Epithelial cell of prostate (primary cell): ENCODE measurements at places on chromosomes 1 and 21.

- no peak for DNase-seq
These were observed 84.3 kb upstream of the SPATA6 start for GRCh38 chr1:48556186-48556850.

- DNase-seq, result no peak
These were observed 360.1 kb upstream of the BEND5 start for GRCh38 chr1:49136738-49137251.

- no peak for DNase-seq
These were observed 13.3 kb downstream of the ITGB3BP start for GRCh38 chr1:63509718-63510117.

DNA sequence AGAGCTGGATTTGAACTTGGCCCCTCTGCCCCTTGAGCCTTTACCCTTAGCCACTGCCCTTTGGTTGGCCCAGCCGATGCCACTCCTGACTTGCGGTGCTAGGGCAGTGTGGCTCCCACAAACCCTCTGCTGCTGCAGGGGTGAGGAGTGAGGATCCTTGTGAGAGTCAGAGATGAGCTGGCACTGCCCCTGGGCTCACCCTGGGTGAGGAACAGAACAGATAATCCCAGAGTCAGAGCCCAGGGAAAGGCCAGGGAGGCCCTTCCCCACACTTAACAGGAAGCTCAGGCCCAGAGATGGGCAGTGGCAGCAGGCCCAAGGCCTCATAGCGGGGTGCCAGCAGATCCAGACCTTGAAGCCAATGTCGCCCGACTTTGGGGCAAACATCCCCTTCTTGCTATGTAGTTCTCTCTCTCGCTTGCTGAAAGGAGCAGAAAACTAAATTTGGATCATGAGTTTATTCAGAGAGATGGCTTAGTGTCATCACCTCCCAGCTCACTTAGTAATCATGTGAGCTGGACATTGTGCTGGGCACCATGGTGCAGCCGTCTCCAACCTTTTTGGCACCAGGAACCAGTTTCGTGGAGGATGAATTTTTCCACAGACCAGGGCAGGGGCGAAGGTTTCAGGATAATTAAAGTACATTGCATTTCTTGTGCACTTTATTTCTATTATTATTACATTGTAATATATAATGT, 81.4 kb downstream of the IGSF21 start:
- DNase-seq, result no peak

DNA sequence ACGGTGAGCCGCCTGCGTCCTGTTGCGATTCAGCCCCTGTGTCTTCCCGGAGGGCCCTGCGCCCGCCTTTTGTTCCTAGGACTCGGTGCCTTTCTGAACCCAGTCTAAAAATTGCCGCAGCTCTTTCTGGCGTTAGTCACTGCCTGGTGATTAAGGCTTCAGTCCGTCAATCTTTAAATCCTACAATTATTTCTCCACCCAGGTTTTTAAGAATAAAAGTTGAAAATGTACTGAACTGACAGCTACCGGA, 16.2 kb upstream of the PDXK start:
- DNase-seq, result no peak

- no peak for DNase-seq
These were observed 29.9 kb upstream of the ZNF695 start for GRCh38 chr1:247037511-247038320.

DNA sequence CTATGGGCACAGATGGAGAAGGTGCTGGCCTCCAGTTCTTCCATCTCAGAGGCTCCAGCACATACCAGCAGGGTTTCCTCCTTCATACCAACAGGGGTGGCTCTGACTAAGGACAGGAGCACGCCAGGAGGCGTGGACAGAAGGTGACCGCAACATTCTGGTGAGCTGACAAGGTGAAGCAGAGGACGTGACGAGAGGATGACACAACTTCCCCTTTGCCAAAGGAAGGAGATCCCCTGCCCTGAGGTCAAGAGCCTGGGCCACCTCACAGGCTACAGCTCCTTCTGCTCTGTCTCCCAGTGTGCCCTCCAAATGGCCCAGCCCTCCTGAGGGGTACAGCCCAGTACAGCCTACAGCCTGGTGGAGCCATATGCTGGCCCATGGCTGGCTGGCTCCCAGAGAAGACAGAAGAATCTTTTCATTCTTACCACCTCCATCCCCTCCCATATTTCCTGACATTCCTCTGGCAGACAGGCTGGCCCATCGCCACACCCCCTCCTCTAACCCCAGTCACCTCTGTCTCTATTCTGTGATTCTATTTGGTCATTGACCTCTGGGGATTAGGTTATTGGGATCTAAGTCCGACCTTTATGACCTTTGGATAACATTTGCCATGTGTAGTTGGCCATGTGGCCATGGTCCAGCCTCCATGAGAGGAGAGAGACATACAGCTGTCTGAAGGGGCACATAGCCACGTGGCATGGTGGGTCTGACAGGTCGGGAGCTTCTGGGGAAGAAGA, 5.1 kb upstream of the LAMB3 start:
- peak; percentile 92 for DNase-seq

DNA sequence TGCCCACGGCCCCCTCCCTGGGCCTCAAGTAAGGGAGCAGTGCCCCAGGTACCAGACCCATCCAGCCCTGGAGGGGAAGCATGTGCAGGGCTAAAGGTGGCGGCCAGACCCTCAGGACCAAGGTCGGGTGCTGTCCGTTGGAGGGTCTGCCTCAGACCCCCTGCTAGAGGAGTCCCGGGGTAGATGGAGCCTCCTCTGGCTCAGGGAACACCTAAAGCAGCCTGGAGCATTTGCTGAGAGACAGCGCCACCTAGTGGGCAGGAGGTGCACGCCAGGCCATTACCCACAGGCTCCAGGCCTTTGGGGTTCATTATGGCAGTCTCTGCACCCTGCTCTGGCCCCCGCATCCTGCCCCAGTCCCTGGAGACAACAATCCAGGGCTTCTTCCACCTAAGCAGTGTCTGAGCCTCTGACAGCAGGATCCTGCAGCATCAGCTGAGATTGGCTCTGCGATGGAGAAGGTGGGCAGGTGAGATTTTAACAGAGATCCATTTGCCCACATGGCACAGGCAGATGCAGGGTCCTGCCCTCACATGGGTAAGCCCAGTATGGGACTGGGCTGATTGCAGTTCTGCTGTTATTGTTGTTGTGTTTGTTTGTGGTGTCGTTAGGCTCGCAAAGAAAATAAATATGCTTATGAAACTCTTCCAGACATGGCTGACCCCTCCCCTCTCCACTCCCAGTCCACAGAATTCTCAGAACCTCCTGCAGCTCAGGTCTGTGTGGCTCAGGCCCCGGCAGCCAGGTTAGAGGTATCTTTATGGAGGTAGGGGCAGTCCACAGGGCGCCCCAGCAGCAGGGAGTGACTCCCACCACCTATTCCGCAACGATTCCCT, 42.4 kb downstream of the CTNNBIP1 start:
- no peak for DNase-seq

DNA sequence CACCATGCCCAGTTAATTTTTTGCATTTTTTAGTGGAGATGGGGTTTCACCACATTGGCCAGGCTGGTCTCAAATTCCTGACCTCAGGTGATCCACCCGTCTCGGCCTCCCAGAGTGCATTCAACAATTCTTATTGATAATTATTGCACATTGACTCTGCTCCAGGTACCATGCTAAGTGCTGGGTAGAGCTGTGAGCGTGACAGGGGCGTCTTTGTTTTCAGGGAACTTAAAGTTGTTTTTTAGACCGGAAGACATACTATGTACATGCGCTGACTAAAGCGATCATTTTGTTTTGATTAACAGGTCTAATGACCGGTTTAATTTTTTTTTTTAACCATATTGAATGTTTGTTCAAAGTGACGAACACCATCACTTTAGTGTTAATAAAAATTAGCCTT, 4.0 kb downstream of the CD247 start:
- no peak for DNase-seq

GRCh38 chr1:229047161-229047839, 223.6 kb upstream of the RAB4A start:
- DNase-seq, result no peak

DNA sequence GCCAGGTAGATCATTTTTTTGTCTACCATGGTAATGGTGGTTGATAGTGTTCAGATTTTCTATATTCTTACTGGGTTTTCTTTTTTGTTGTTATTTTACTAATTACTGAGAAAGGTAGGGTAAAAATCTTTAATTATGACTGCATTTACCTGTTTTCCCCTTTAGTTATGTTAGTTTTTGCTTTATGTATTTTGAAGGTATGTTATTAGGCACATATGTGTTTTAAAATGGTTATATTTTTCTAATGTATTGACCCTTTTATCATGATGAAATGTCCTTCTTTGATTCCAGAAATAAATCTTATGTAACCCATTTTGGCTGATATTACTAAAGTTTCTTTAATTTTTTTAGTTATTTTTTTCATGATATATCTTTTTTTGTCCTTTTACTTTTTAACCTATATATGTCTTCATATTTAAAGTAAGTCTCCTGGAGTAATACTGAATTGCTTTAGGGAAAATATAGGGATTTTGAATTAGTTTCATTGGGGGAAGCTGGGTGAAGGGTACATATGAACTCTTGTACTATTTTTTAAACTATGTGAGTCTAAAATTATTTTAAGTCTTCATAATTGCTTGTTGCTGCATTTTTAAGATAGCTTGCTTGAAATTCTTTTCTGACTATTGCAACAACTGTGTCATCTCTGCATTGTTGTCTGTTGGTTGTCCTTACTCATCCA, 22.4 kb downstream of the SLC35A3 start:
- no peak for DNase-seq

DNA sequence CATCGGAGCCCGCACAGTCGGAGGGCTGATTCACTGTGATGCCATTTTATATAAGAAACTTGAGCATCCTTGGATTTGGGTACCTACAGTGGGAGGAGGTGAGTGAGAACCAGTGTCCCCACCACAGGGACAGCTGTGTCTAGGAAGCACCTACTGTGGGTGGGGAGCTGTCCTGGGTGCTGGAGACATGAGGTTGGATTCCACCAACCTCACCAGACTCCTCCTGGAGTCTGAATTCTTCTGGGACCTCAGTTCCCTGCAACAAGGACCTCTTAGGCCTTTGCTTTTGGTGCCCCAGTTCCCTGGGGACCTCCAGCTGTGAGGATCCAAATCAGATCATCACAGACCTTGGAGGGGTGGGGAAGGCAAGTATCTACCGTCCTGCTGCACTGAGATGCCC, 188.8 kb downstream of the PRDM16 start:
- DNase-seq, result no peak
